Spinal cord (tissue), 10 donors: ENCODE measurements at places on chromosomes 2 and 18. TPM values are rescaled to one million over a fixed set of nuclear protein-coding genes. Genes with fewer than 3 reads are reported as not detected.

The GALNT14 gene
- 8.4 TPM for total RNA-seq

GRCh38 chr2:12678186-12678585 is 38.5 kb upstream of the TRIB2 start:
- H3K4me1 ChIP-seq = no peaks in the 10 kb centered on the region
- no peaks in the 10 kb centered on the region for H3K36me3 ChIP-seq
- H3K27me3 ChIP-seq = no peaks in the 10 kb centered on the region
- H3K27ac ChIP-seq = no peak overlapping the region
- no peak overlapping the region for H3K4me3 ChIP-seq

DNA sequence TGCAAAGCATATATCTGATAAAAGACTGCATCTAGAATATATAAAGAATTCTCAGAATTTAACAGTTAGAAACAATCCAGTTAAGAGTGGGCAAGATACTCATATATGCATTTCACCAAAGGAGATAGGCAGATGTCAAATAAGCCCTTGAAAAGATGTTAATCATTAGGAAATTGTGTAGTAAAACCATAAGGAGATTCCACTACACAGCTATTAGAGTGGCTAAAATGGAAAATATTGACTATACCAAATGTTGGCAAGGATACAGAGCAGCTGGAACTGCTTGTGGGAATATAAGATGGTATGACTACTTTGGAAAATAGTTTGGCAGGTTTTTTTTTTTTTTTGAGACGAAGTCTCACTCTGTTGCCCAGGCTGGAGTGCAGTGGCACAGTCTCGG is 59.5 kb downstream of the CAB39 start:
- no peak overlapping the region for H3K27ac ChIP-seq
- peaks cover 2% of the 10 kb centered on the region for H3K36me3 ChIP-seq
- H3K4me3 ChIP-seq = no peak overlapping the region
- DNase-seq = no peak
- H3K4me1 ChIP-seq = no peaks in the 10 kb centered on the region
- H3K27me3 ChIP-seq = no peaks in the 10 kb centered on the region

- H3K36me3 ChIP-seq = peaks cover 5% of the 10 kb centered on the region
- H3K27ac ChIP-seq = no peak overlapping the region
- H3K4me3 ChIP-seq = no peak overlapping the region
- no peaks in the 10 kb centered on the region for H3K27me3 ChIP-seq
- peaks cover 3% of the 10 kb centered on the region for H3K4me1 ChIP-seq
Observed at GRCh38 chr2:152573168-152573567, 144.1 kb downstream of the PRPF40A start.

DNA sequence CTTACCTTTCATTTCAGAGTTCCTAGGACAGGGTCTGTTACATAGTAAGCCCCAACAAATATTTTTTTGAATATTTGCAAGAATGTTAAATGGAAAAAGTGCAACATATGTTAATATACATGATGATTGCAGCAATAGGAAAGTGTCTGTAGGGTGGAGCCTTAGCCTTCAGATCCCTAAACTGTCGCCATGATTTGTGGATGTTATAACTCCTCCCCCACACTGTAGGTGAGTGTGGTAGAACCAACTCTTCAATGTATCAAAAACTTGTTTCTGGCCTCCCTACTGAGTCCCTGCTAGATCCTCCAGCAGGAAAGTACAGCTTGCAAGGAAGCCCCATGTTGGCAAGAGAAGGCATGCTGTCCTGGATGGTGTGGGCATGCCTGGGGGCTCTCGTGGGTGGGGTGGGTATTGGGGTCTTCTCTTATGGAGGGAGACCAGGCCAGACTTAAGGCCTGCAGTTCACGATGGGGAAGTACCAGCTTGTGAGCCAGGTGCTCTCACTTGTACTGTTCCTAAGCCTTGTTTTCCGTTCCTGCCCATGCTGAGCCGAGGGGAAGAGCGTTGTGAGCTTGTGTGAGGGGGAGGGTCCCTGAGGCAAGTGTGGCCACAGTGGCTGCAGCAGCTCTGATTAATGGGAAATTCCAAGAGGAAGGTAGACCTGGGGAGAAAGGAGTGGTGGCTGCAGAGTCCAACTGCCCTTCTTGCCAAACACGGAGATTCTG is 11.4 kb downstream of the FHOD3 start:
- H3K36me3 ChIP-seq = peaks cover 3% of the 10 kb centered on the region
- no peaks in the 10 kb centered on the region for H3K27me3 ChIP-seq
- DNase-seq = no peak
- H3K27ac ChIP-seq = no peak overlapping the region
- no peak overlapping the region for H3K4me3 ChIP-seq

DNA sequence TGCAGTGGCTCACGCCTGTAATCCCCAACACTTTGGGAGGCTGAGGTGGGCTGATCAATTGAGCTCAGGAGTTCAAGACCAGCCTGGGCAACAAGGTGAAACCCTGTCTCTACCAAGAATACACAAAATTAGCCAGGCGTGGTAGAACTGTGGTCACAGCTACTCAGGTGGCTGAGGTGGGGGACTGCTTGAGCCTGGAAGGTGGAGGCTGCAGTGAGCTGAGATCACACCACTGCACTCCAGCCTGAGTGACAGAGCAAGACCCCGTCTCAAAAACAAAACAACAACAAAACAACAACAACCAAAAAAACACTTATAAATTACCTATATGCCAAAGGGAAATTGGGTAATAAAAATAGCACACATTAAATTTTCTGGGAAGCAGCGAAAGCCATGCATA is 141.6 kb downstream of the HDAC4 start:
- peaks cover 52% of the 10 kb centered on the region for H3K4me1 ChIP-seq
- peaks cover 6% of the 10 kb centered on the region for H3K36me3 ChIP-seq
- DNase-seq = no peak

DNA sequence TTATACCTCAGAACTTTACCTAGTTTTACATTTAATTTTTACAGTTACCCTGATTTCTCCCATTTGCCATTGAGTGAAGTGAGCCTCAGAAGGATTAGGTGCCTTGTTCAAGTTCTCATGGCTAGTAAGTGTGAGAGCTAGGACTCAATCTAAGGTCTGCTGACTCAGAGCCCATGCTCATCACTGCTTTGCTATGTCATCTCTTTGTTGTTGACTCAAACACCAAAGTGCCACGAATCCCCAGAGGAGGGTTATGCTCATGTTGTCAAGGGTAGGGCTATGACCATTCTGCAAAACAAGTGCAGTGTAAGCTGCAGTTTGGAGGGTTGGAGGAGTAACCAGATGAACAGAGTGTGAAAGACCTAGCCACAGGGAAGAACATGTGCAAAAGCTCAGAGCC is 185.4 kb upstream of the SKOR2 start:
- H3K27ac ChIP-seq = no peak overlapping the region
- H3K27me3 ChIP-seq = no peaks in the 10 kb centered on the region
- H3K36me3 ChIP-seq = no peaks in the 10 kb centered on the region
- no peaks in the 10 kb centered on the region for H3K4me1 ChIP-seq

GRCh38 chr2:170157025-170157684 is 20.8 kb upstream of the MYO3B start:
- no peak overlapping the region for H3K4me3 ChIP-seq
- H3K27ac ChIP-seq = no peak overlapping the region
- no peaks in the 10 kb centered on the region for H3K27me3 ChIP-seq
- H3K36me3 ChIP-seq = no peaks in the 10 kb centered on the region

- no peak for DNase-seq
- no peak overlapping the region for H3K4me3 ChIP-seq
- no peaks in the 10 kb centered on the region for H3K4me1 ChIP-seq
- H3K27ac ChIP-seq = no peak overlapping the region
- H3K36me3 ChIP-seq = peaks cover 5% of the 10 kb centered on the region
Observed at GRCh38 chr2:210112871-210113270, 58.3 kb downstream of the KANSL1L start.

GRCh38 chr2:236563953-236564352 is 5.7 kb upstream of the ACKR3 start:
- peaks cover 20% of the 10 kb centered on the region for H3K4me1 ChIP-seq
- H3K36me3 ChIP-seq = no peaks in the 10 kb centered on the region
- no peak overlapping the region for H3K27ac ChIP-seq
- peaks cover 24% of the 10 kb centered on the region for H3K27me3 ChIP-seq
- DNase-seq = no peak
- no peak overlapping the region for H3K4me3 ChIP-seq

DNA sequence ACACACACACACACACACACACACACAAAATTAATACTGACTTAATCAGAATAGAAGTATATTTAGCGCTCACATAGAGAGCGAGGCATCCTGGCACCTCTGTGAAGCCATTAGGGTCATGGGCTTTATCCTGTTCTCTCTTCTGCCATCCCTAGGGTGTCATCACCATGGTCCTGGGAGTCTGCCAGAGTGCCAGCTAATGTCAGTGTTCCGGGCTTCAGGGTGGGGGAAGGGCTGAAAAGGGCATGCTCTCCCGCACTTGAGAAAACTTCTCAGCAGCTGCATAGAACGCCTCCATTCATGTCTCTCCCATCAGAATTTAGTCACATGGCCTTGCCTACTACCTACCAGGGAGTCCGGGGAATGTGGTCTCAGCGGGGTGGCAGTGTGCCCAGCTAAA is 19.7 kb upstream of the DYNC2LI1 start:
- no peaks in the 10 kb centered on the region for H3K27me3 ChIP-seq
- H3K36me3 ChIP-seq = no peaks in the 10 kb centered on the region
- no peaks in the 10 kb centered on the region for H3K4me1 ChIP-seq
- no peak overlapping the region for H3K4me3 ChIP-seq

The IL1RN gene
- 0.44 TPM for total RNA-seq

DNA sequence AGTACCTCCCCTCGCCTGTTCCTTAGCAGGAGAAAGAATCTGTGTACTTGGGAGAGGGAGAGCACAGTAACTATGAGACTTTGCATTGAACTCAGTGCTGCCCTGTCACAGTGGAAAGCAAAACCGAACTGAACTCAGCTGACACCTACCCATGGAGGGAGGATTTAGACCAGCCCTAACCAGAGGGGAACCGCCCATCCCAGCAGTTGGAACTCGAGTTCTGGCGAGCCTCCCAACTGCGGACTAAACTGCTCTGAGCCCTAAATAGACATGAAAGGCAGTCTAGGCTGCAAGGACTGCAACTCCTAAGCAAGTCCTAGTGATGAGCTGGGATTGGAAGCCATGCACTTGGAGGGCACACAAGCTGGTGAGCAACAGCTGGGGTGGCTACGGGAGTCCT is 110.4 kb downstream of the GRB14 start:
- no peaks in the 10 kb centered on the region for H3K4me1 ChIP-seq
- H3K27ac ChIP-seq = no peak overlapping the region
- DNase-seq = no peak
- H3K4me3 ChIP-seq = no peak overlapping the region

DNA sequence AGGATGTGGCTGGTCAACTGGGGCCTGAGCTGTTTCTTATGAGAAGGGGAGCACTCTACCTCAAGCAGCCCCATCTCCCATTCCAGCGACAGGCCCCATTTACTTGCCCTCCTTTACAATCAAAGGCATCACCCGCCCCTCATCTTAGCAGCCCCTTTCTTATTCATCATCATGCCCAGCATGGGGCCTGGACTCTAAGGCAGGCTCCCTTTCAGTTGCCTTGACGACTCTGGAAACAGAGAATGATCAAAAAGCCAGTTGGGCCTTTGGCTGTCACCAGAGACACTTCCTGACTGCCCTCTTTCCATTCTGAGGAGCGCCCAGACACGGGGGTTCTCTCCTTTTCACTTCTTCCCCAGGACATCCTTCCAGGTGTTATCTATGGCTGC is 11.2 kb downstream of the CELF4 start:
- H3K27ac ChIP-seq = no peak overlapping the region
- H3K4me1 ChIP-seq = peaks cover 19% of the 10 kb centered on the region
- H3K4me3 ChIP-seq = no peak overlapping the region
- DNase-seq = no peak

DNA sequence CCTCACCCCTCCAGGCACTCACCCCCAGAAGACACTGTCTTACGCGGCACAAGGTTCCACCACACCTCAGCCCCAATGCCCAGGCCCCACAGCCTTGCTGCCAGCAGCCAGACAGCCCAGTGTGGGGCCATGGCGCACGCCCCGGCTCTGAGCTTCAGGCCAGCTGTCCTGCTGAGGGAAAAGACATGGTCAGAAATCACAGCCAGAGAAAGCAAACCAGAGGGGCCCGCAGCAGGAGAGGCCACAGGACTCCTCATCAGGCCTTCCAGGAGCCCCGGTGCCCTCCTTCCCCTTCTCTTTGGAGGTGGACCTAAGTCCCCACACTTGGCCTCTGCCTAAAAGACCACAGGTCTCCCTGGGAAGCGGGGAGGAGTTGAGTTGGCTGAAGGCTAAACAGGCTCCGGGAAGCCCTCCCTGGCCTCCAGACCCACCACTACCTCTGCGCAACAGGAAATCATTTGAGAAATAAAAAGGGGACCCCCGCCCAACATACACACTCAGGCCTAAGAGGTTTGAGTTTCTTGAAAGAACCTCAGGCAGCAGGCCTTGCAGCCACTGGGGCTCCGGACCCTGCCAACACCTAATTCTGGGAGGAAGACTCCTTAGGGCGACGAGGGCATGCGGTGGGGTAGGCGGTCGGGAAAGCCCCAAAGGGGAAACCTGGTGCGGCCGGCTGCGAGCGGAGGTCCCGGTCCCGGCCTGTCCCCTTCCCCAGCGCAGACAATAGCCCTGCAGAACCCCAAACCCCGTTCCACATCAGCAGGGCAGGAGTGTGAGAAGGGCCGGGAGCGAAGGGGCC is 1.9 kb downstream of the SEMA4C start:
- no peaks in the 10 kb centered on the region for H3K27me3 ChIP-seq
- peak overlapping the region; percentile 90 for H3K27ac ChIP-seq
- H3K36me3 ChIP-seq = peaks cover 54% of the 10 kb centered on the region
- peak overlapping the region; percentile 77 for H3K4me3 ChIP-seq
- H3K4me1 ChIP-seq = peaks cover 74% of the 10 kb centered on the region

DNA sequence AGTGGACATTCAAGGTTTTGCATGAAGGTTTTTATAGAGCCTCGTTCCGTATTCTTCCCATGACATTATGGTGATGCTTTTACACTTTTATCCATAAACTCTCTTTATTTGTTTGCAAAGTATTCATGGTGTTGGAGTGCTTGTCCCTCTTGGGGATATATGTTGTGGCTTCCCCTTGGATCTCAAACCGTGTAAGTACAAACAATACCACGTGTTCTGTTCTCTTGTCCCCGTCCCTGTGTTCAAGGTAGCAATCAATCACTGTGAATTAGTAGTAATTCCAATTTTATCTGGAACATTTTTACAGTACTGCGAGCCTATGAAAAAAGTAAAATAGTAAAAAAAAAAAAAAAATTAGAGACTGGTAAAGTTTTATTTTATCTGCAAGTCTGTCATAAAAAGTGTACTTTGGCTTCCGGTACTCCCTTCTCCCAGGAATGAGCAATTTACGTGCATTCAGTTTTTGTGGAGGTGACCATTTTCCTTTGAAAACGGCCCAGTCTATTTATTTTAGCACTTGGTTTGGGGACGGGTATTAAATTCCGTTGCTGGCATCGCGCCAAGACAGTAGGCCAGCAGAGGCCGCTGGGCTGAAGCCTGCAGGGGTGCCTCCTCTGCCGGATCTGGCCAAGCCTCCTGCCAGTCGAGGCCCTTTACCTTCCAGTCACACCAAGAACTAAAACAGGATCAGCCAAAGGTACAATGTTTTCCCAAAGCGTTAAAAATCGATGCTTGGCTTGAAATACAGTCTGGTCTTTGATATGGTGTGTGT is 175.7 kb downstream of the SOCS6 start:
- H3K27ac ChIP-seq = peak overlapping the region; percentile 65
- H3K4me1 ChIP-seq = peaks cover 6% of the 10 kb centered on the region
- DNase-seq = peak; percentile 66
- peak overlapping the region; percentile 41 for H3K4me3 ChIP-seq
- no peaks in the 10 kb centered on the region for H3K36me3 ChIP-seq
